ENCODE measurements at places on chromosomes 2 and 18. TPM values are rescaled to one million over a fixed set of nuclear protein-coding genes. Genes with fewer than 3 reads are reported as not detected.

The SLC5A7 gene
- not detected for polyA plus RNA-seq

The TMEM131 gene
- 18.1 TPM for polyA plus RNA-seq

DNA sequence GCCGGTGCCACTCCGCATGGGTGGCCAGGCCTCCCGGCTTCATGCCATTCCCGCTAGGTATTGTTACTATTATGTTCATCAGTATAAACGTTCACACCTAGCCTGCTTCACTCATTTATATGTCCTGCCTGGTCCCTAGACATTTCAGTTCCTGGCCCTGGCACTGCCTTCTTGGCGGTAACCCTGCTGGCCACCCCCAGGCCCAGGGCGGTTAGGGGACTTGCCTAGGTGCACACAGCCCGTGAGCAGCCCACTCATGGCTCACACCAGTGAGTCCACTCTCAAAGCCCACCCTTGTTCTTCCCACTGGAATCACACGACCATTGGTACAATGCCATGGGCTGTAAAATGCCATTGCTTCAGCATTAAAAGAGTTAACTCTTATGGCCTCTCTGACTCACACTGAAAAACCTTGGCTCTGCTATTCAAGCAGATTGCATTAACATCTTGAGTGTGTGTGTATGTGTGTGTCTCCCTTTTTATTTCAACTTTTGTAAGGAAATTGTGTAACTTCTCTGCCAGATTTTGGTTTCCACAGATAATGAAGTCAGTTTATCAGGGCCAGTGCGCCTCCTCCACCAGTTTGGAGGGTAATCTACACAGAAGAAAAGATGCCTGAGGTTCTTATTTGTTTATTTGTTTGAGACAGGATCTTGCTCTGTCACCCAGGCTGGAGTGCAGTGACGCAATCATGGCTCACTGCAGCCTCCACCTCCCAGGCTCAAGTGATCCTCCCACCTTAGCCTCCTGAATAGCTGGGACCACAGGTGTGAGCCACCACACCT lies 74.2 kb downstream of the RAB31 start:
- H3K4me3 ChIP-seq: no peak overlapping the region
- no peak overlapping the region for H3K27ac ChIP-seq
- H3K4me1 ChIP-seq: no peaks in the 10 kb centered on the region
- peaks cover 29% of the 10 kb centered on the region for H3K27me3 ChIP-seq
- H3K36me3 ChIP-seq: no peaks in the 10 kb centered on the region

GRCh38 chr2:43159797-43160196 lies 66.6 kb downstream of the ZFP36L2 start:
- peak overlapping the region; percentile 99 for H3K27ac ChIP-seq
- H3K4me1 ChIP-seq: peaks cover 87% of the 10 kb centered on the region
- peaks cover 3% of the 10 kb centered on the region for H3K36me3 ChIP-seq
- peak overlapping the region; percentile 52 for H3K4me3 ChIP-seq

DNA sequence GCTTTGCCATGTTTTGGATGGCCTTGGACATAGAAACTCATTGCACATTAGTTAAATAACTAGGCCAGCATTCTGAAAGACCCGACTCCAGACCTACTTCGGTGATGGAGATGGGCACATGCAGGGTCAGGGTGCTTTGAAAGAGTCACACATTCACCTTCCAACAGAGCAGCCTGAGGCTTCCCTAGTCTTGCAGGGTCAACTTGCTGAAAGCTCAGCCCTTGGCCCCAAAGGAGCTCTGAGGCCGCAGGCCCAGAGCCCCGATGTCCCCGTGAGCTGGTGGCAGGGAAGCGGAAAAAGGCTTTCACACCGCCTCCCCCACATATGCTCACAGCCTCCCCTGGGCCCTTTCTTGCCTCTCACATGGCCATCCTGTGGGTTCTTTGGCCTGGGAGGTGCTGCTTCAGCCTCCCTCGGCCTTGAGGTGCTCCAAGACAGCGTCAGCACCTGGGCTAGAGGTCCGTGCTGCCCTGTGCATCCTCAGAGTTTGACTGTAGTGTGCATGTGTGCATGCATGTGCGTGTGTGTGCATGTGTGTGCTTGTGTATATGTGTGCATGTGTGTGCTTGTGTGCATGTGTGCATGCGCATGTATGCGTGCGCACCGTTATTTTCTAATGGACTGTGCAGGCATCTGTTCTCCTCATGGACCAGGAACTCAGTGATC lies 21.6 kb downstream of the LDLRAD4 start:
- H3K36me3 ChIP-seq: no peaks in the 10 kb centered on the region
- H3K4me3 ChIP-seq: no peak overlapping the region
- no peaks in the 10 kb centered on the region for H3K4me1 ChIP-seq
- DNase-seq: no peak

GRCh38 chr2:152584301-152584700 lies 133.0 kb downstream of the PRPF40A start:
- no peaks in the 10 kb centered on the region for H3K4me1 ChIP-seq
- no peak overlapping the region for H3K27ac ChIP-seq
- H3K27me3 ChIP-seq: peaks cover 6% of the 10 kb centered on the region
- no peaks in the 10 kb centered on the region for H3K36me3 ChIP-seq
- no peak for DNase-seq
- no peak overlapping the region for H3K4me3 ChIP-seq

The RABL2A gene
- 15.8 TPM for polyA plus RNA-seq

GRCh38 chr2:15009681-15010080 lies 377.2 kb downstream of the LRATD1 start:
- DNase-seq: no peak
- no peak overlapping the region for H3K27ac ChIP-seq
- peaks cover 12% of the 10 kb centered on the region for H3K4me1 ChIP-seq
- H3K27me3 ChIP-seq: no peaks in the 10 kb centered on the region

The PSMA8 gene
- polyA plus RNA-seq: 2.7 TPM

The EPAS1 gene
- 0.16 TPM for polyA plus RNA-seq

The MPV17 gene
- polyA plus RNA-seq: 124 TPM

The CRYBA2 gene
- not detected for polyA plus RNA-seq

DNA sequence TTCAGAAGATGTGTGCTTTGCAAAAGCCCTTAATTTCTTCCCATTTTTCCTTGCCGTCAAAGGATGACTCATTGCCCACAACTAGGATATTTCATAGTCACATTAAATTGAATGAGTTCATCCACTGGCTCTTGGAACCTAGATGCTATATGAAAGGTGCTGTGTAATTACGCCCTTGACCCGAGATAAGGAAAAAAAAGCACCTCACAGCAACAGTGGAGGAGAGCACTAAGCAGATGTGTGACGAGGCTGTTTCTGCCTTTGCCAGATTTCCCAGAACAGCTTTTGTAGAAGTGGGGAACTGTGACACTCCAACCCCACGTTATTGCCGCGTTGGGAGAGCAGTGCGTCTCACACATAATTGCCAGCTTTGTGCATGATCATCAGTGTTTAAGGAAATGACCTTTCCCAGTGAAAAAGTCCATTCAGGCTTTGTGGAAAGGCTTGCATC lies 33.3 kb upstream of the TMEM87B start:
- no peak overlapping the region for H3K27ac ChIP-seq
- H3K36me3 ChIP-seq: no peaks in the 10 kb centered on the region
- H3K27me3 ChIP-seq: peaks cover 5% of the 10 kb centered on the region
- no peak for DNase-seq
- no peaks in the 10 kb centered on the region for H3K4me1 ChIP-seq

The GPR155 gene
- 19.5 TPM for polyA plus RNA-seq

- no peaks in the 10 kb centered on the region for H3K4me1 ChIP-seq
- no peak overlapping the region for H3K4me3 ChIP-seq
- H3K27ac ChIP-seq: no peak overlapping the region
- no peaks in the 10 kb centered on the region for H3K27me3 ChIP-seq
- no peak for DNase-seq
- H3K36me3 ChIP-seq: no peaks in the 10 kb centered on the region
Measured at GRCh38 chr18:7133181-7133580, 15.6 kb upstream of the LAMA1 start.

DNA sequence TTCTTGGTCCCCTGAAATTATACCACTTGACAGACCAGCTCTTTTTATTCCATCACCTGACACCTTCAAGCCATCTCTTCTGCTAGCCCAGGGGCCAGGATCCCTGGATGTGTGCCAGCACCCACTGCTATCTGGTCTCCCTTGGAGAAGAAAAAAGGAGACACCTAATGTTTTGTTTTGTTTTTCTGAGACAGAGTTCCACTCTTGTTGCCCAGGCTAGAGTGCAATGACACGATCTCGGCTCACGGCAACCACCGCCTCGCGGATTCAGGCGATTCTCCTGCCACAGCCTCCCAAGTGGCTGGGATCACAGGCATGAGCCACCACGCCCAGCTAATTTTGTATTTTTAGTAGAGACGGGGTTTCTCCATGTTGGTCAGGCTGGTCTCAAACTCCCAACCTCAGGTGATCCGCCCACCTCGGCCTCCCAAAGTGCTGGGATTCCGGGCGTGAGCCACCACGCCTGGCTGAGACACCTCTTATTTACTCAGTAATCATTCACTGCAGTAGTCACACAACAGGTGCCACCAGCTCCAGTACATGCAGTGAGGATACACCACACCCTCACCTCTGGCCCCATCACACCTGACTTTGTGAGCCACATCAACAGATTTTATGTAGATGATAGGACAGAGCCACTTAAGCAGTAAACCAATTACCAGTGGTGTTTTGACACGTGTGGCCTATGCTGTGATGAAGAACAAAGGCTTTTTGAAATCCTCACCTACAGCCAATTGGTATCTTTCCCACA lies 42.8 kb upstream of the PCBP1 start:
- no peak overlapping the region for H3K4me3 ChIP-seq
- no peaks in the 10 kb centered on the region for H3K27me3 ChIP-seq
- DNase-seq: no peak

GRCh38 chr18:55779691-55780585 lies 191.9 kb upstream of the TCF4 start:
- no peak overlapping the region for H3K27ac ChIP-seq
- H3K36me3 ChIP-seq: no peaks in the 10 kb centered on the region
- peak overlapping the region; percentile 51 for H3K4me3 ChIP-seq
- peaks cover 56% of the 10 kb centered on the region for H3K27me3 ChIP-seq

DNA sequence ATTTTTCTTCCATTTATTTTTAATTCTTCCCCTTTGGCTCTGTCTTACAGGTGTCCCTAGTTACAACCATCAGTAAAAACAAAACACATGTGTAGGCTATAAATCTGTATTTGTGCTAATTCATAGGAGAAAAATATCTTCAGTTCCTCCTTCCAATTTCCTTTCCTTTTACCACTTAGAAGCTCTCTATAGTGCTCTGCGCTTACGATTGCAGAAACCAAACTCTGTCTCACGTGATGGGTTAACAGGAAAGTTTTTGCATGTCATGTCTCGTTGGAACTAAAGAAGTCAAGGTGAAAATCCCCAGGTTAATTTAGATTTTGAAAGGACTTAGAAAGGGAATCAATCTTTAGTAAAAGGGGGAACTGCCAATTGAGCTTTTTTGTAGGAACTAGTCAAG lies 1390.5 kb upstream of the ZEB2 start:
- H3K4me3 ChIP-seq: no peak overlapping the region
- no peaks in the 10 kb centered on the region for H3K36me3 ChIP-seq
- no peak overlapping the region for H3K27ac ChIP-seq
- no peaks in the 10 kb centered on the region for H3K4me1 ChIP-seq
- H3K27me3 ChIP-seq: no peaks in the 10 kb centered on the region

The ACTG2 gene
- not detected for polyA plus RNA-seq

- H3K27me3 ChIP-seq: no peaks in the 10 kb centered on the region
- no peak overlapping the region for H3K27ac ChIP-seq
- H3K36me3 ChIP-seq: peaks cover 4% of the 10 kb centered on the region
- DNase-seq: no peak
Measured at GRCh38 chr2:28227498-28227897, 165.2 kb upstream of the FOSL2 start.

- H3K36me3 ChIP-seq: no peaks in the 10 kb centered on the region
- no peak overlapping the region for H3K4me3 ChIP-seq
- DNase-seq: no peak
- H3K27me3 ChIP-seq: peaks cover 9% of the 10 kb centered on the region
- H3K4me1 ChIP-seq: no peaks in the 10 kb centered on the region
- H3K27ac ChIP-seq: no peak overlapping the region
Measured at GRCh38 chr2:58768715-58769080, 527.6 kb upstream of the FANCL start.

DNA sequence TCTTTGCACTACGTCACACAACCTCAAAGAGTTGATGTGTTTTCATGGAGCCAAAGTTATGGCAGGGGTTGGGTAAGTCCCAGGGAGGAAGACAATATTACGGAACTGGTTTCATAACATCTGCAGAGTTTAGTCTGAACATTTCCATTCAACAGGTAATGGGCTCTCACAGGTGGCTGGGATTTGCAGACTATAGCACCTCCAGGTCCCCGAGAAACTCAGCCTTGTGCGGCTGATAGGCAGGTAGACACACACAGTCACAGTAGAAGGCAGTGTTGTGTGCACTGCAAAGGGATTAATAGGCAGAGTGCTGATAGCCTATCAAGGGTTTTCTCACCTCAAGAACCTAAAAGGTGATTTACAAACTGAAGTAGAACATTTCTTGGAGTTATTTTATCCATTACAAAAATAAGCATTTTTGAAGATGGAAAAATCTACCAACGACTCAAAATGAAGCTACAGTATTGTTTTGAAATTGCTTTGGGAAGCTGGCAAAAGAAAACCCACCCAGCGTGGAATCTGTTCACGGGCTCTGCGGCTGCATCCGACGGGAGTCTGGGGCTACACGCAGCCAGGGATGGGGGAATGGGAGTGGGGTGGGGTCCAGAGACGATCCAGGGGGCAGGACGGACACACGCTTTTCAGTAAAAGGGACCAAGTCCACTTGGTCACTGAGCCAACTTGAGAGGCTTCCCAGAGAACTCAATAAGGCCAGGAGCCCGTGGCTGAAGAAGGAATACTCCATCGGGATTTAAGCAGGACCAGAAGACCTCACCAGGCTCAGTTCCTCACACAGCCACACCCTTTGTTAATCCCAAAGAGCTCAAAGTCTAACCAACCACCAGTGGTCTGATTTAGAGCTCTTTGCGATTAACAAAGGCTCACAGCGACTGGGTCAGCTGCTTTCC lies 82.9 kb downstream of the CHRNA1 start:
- H3K36me3 ChIP-seq: no peaks in the 10 kb centered on the region
- peak overlapping the region; percentile 81 for H3K27ac ChIP-seq
- H3K4me3 ChIP-seq: peak overlapping the region; percentile 77
- H3K27me3 ChIP-seq: no peaks in the 10 kb centered on the region

DNA sequence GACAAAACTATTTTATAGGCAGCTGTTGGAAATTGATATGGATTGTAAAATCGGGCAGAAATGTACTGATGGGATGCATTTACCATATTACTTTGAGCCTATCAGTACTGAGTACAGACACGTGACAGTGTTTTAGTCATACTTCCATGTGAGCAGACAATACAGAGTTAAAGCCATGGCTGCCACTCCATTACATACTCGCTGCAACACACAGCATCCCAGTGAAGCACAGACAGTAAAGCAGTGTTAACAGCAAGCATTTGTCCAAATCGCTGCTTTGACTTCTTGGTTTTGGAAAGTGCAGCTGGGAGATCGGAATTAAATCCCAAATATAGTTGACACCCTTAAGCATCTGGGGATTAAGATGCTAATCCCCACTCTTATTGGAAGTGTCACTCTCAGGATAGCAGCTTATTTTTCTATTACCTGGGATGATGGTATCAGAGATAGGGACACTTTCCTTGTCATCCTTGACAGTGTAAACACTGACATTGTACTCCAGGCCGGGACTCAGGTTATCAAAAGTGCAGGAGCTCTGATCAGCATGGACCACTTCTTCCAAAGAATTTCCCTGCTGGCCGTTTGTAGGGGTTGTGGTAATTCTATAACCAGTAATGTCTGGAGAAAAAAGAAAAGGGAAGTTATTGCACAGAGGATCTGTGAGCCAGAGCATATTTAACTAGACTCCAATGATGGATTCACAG lies 41.6 kb downstream of the FN1 start:
- H3K4me3 ChIP-seq: no peak overlapping the region
- no peaks in the 10 kb centered on the region for H3K4me1 ChIP-seq
- no peak for DNase-seq
- H3K27me3 ChIP-seq: peaks cover 4% of the 10 kb centered on the region
- H3K36me3 ChIP-seq: no peaks in the 10 kb centered on the region
- H3K27ac ChIP-seq: no peak overlapping the region

All from naive thymus-derived CD8-positive, alpha-beta T cell (primary cell).